ENCODE measurements at places on chromosomes 12 and 14.

- DNase-seq: peak; percentile 69
These were observed 26.0 kb downstream of the SMUG1 start for GRCh38 chr12:54162741-54163140.

- DNase-seq: peak; percentile 57
These were observed 19.6 kb downstream of the ACVR1B start for GRCh38 chr12:51970904-51971646.

- no peak for DNase-seq
These were observed 34.9 kb upstream of the SPTSSA start for GRCh38 chr14:34496679-34497513.

GRCh38 chr12:106358396-106359241, 1.1 kb downstream of the POLR3B start:
- no peak for DNase-seq

DNA sequence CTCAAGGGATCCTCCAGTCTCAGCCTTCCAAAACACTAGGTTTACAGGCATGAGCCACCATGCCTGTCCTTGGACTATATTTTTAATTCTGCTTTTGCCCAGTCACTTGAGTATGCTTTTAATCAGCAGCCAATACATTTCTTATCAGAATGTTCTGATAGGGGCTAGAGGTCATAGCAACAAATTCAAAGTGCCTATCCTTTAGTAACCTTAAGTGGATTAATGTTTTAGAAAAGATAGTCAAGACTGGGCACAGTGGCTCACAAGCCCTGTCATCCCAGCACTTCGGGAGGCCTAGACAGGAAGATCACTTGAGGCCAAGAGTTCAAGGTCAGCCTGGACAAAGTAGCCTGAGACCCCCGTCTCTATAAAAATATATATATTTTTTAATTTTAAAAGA, 37.1 kb downstream of the CKB start:
- DNase-seq: no peak

- no peak for DNase-seq
These were observed 49.7 kb downstream of the SYNE2 start for GRCh38 chr14:63902375-63902976.

- DNase-seq: no peak
These were observed 113.8 kb upstream of the FOXG1 start for GRCh38 chr14:28652782-28653181.

- no peak for DNase-seq
These were observed 418.8 kb downstream of the BCL11B start for GRCh38 chr14:98853063-98853729.

- no peak for DNase-seq
These were observed 88.3 kb downstream of the GTF2A1 start for GRCh38 chr14:81132468-81132867.

GRCh38 chr12:1313906-1314305, 280.5 kb downstream of the FBXL14 start:
- DNase-seq: no peak

DNA sequence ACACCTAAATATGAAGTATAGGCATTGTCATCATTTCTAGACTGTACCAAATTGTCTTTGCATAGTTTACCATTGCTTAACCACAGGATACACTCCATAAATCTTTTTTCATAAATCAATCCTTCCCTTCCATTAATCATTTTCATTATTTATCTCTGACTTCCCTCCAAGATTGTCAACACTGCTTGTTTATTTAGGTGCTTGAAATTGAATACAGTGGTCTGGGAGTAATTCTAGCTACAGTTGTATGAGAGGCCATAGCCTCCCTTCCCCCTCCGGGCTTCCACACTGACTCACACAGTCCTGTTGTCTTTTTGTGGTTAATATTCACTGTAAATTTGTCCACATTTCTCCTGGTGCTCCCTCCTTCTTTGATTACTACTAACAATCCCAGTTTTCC, 114.2 kb upstream of the ARID2 start:
- peak; percentile 96 for DNase-seq

DNA sequence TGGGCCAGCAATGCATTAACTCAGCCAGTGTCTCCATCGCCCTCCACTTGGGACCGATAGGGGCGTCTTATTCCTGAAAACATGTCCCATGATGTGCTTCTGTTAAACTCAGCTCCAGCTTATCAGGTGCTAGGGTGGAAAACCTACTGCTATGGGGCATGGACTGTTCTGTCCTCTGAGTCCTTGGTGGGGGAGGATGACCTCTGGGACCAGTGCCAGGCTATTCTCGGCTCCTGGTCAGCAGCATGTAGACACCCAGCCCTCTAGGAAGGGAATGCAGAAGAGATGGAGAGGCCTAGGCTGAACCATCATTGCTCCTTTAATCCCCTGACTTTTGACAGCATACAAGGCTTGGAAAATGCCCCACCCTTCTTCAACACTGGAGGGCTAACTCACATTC, 486.2 kb downstream of the MED13L start:
- no peak for DNase-seq

DNA sequence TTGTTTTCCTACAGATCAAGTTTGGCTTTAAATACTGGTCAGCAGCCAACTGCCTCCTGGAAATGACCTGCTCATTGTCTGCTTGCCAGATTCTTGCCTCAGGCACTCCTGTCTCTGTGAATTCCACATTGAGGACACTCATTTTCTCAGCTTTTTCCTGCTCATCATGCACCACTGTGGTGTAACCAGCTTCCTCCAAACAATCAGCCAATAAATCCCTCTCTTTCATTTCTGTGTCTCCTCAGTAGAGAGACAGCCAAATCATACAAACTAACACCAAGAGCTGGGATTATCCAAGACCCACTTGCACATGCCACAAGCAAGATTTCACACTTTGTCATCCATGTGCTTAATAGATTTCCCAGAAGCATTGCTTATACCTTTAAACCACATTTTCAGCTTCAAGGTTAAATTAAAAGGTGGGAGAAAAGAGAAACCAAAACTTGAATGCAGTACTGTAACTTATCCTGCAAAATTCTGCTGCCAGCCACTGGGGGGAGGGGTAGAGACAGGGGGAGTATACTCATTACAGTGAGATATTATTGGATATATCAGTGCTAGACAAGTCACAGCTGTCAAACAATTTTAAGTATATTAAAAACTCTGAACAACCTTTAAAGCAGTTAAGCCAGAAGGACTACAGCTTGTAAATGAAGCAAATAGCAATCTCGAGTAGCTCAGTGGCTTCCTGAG, 105.0 kb downstream of the PPP2R5E start:
- no peak for DNase-seq

DNA sequence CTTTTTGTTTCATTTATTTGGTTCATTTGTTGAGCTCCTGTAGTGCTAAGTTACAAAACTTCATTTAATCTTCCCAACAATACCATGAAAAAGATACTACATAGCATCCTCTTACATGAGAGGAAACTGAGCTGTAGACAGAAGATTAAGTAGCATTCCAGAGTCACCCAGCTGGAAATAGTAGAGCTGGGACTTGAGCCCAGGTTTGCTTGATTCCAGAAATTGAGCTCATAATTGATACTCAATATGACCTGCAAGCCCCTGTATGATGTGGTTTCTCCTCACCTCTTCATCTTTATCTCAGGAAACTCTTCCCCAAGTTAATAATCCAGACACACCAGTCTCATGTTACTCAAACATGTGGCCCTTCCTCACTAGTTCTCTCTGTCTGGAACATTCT, 87.0 kb upstream of the DAAM1 start:
- DNase-seq: no peak

DNA sequence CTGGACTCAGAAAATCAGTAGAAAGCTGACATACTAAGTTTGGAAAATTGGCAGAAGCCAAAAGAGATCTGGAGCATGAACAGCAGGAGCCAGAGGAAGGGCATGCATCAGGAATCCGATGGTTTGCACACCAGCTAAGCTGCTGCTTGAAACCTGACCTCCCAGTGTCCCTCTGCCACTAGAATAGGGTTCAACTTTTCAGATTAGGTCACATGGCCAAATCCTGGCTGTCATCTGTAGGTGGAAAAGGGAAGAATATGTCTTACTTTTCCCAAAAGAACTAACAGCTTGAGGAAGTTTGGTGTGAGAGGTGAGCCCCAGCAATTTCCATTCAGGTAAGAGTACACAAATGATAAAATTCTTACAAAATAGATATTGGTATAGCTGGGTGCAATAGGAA, 732.6 kb downstream of the RERGL start:
- DNase-seq: no peak

- DNase-seq: no peak
These were observed 670.3 kb upstream of the TBX3 start for GRCh38 chr12:115354007-115354890.

- DNase-seq: no peak
These were observed 62.6 kb downstream of the PLXNC1 start for GRCh38 chr12:94211021-94211420.

DNA sequence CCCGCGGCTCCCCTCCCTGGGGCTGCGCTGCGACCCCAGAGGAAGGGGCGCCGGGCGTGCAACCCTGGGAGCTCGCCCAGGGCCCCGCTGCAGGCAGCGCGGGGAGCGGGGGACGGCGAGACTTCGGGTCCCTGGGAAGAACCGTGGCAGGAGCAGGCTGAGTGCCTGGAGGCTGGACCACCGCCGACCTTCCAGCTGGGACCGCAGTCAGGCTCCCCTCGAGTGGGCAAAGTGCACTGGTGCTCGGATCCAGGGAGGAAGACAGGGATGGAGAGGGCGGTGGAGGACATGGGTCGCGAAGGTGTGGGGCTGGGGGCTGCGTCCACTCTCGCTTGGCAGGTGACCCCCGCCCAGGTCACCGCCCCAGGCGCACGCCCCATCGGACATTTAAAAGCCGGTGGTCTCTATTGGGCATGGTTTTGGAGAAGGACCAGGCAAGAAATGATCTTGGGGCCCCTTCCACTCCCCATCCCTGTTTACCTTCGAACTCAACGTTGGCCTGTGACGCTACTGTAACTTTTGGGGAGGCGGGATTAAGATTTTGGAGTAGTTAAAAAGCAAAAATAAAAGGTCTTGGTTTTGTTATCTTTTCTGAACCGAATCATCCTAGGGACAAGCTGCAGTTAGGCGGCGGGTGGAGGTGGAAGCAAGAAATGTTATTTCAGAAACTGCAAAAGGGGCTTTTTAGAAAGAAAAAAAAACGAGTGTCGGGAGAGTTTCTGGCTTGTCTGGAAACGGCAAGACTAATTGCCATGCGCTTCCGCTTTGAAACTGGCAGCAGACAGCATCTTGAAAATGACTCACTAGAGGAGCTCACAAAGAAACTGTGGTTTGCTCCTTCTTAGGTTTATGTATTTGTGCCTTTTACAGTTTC, 1.0 kb downstream of the ELK3 start:
- DNase-seq: no peak

- DNase-seq: peak; percentile 16
These were observed 972 bp downstream of the SAMD4A start for GRCh38 chr14:54567639-54568561.

GRCh38 chr12:74489543-74489942, 48.1 kb upstream of the ATXN7L3B start:
- no peak for DNase-seq

- DNase-seq: no peak
These were observed 387.8 kb downstream of the AEBP2 start for GRCh38 chr12:19826980-19827550.

DNA sequence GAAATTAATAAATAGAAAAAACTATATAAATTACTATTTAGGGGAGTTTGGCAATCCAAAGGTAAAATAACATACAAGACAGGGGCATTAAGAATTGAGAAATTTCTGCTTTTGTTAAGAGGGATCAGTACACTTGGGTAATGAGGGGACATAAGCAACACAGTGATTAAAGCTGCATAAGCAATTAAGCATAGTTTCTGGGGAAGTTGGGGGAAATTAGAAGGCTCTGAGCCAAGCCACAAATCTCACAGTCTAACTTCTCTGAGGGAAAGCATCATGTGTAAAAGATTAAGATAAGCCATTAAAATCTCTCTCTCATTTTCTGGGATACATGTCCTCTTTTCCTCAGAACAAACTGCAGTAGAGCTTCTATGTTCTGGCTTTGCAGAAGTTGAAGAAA, 533.9 kb upstream of the LRFN5 start:
- no peak for DNase-seq

DNA sequence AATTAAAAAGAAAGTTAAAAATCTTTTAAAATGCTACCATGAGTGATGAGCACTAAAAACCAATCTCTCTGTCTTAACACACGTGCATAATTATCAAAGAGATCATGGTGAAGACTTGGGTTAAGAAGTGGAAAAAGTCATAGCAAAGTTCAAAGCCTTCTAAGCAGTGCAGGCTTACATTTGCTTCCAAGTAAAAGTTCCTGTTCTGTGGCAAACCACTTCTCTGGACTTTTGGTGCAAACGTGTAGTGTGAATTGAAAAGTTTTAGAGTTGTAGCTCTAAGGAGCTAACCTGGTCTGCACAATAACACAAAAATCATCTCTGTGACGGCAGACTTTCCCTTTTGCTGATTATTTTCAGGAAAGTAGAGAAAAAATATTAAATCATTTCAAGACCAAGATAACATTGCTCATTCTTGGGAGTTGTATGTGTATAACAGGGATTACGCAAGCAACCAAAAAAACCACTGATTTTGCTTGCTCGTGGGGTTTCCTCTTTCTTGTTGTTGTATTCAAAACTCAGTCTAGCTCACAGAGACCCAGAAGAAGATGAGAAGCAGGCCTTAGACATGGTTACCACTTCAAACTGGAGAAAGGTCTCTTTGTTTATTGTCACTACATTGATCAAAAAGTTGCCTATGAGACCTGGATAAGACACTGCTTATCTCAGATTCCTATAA, 2.3 kb upstream of the GLIPR1 start:
- no peak for DNase-seq

DNA sequence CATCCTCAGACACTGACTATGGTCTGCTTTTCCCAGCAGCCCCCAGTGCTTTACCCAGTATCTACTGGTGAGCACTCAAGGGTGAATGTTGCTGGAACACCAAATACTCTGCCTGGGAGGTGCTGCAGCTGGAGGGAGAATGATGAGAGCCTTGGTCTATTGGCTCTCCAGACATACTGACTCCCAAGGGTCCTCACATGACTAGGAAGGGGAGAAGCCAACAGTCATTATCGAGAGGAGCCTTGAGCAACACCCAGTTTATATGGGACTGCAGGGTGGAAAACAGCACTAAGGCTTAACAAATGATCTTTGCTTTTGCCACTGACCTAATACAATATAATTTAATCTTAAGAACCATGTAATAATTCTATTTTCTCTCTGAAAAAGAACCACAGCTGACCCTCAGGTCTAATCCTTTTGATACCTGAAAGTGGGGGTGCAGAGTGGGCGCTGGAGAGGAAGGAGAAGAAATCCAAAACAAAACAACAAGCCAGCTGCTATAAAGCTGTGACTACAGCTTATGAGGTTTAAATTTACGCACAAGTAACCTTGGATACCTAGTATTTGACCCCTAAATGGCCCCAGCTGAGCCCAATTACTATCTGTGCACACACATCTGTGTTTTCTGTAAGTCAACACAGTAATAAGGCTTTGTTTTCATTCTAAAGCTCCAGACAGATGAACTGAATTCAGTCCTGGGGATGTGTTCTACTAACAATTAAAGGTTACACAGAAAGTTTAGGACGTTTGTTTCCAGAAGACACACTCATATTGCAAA, 107.8 kb upstream of the GRIP1 start:
- DNase-seq: no peak

DNA sequence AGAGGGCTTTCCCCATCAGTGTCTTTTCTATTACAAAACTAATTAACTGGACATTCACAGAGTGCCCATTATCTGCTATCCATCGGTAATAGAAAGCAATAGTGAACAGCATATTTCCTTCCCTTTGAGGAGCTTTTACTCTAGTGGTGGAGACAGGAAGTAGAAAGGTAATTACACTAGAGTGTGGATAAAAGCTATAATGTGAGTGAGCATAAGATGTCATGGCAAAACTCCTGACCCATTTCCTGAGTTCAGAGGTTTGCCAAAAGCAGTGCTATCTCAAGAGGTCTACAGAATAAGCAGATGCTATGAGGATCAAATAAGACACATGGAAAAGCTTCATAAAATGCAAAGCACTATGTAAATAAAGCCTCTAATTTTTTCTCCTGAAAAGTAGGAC, 24.0 kb downstream of the TIMELESS start:
- peak; percentile 31 for DNase-seq
